ENCODE measurements at places on chromosomes 12 and 14.

DNA sequence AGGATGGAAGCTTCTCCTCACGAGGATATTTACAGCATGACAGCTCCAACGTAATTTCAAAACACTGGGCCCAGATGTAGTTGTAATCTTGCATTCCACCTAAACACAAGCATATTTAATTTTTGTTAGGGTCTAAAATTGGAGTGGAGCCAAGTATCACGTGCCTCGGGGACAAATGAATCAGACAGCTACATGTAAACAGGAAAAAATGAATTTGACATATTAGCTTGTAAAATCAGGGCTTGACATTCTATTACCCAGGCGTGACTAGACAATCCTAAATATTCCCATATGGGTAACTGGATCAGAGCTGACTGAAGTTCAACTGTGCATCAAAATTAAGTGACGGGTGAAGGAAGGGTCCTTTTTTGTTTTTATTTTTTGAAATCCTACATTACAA lies 59.0 kb downstream of the MDM2 start:
- no peak for DNase-seq

DNA sequence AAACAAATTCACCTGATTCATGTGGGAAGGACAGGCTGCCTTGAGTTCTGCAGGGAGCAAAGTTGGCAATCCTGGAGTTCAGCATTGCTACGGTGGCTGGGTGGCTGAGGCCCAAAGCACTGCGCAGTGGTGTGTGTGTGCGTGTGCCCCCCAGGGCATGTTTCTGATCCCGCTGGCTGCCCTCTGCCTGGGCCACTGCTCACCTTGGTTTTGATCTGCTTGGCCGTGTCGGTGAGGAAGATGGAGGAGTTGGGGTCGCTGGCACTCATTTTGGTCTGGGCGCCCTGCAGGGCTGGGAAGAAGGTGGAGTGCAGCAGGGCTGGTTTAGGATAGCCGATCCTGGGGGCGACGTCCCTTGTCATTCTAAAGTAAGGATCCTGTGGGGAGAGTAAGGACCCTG lies 19.1 kb downstream of the SLC25A47 start:
- no peak for DNase-seq

DNA sequence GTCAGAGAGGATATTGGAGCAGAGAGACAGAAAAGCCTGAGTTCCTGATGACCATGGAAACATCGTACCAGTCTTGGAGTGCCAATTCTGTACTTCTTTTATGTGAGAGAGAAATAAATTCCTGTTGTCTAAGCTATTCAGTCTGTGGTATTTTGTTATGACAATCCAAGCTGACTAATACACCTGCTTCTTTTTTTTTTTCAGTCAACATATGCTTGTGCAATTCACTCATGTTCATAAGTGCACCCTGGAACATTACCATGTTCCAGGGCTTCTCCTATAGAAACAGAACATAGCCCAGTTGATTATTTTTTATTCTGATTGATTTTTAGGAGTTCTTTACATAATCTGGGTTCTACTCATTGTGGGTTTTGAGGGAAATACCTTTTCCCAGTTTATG lies 1.7 kb upstream of the CHPT1 start:
- DNase-seq = no peak

DNA sequence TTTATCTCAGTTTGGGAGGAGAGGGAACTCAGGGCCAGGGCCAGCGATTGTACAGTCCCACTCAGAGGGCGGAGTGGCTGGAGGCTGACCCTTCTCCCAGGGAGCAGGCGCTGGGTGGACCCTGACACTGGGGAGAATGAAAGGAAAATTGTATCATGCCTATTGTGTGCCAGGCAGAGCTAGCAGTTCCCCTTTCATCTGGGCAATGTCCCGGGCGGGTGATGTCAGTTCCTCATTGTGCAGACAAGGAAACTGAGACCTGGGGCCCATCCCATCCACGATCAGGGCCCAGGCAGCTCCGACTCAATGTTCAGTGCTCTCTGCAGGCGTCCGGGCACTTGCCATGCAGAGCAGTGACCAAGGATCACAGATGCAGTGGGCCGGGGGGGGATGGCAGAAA lies 101.9 kb upstream of the RTL1 start:
- DNase-seq = no peak

DNA sequence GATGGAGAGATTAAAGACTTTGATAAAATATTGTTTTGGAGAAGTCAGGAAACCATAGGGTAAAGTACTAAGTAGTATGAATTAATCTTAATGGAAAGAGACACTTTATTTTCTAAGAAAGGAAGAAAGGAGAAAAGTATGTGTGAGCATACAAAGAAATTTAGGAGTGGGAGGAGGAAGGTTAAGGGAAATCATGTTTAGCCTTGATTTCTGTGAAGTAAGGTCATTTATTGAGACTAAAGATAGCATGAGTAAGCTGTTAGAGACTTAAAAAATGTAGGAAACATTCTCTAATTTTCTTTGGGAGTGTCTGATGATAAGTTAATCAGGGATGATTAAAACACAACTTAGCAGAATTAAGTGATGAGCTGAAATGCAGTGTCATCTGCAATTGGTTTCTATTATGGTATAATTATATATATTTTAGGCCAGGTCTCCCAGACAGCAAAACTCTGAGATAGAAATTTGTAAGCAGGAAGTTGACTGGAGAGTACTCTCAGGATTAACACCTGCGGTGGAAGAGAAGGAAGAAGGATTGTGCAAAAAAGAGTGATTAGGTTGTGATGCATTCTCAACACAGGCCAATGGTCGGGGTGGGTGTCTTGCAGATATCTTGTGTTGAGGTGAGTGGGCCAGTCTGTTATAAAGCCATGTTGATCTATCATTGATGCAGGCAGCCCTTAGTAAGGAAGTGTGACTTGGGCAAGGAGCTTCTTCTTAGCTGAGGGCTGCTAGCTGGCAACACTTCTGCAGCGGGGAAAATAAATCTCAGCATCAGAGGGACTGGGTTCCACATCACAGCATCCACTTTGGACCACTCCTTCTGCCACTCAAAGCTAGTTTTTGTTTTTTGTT lies 256.2 kb downstream of the AEBP2 start:
- no peak for DNase-seq

GRCh38 chr14:61875483-61875882 lies 113.3 kb downstream of the SNAPC1 start:
- no peak for DNase-seq

DNA sequence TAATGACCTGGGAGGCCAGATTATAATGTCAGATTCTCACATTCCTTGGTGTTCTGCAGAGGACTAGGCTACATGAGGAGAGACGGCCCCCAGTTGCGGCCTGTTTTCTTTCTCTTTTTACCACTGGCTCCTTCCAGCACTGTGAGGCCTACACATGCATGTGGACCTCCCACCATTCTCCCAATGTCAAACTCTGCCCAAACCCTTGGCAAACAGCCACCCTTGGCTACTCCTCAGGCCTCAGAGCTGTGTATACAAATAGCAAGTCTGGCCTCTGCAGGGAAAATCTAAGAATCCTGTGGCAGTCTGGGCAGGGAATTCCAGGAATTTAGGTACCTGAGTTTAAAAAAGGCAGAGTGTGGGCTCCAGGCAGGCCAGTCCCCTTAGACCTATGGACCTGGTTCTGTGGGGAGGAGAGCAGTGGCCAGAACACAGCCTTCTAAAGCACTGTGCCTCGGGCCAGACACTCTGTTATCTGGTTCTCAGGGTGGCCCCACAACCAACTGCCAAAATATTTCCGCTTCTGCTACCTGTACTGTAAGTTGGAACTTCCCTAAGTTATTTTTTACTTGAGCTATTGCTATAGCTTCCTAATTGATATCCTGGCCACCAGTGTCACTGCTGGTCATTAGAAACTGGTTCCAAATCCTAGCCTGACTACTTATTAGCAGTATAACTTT lies 19.9 kb upstream of the NEDD1 start:
- no peak for DNase-seq

DNA sequence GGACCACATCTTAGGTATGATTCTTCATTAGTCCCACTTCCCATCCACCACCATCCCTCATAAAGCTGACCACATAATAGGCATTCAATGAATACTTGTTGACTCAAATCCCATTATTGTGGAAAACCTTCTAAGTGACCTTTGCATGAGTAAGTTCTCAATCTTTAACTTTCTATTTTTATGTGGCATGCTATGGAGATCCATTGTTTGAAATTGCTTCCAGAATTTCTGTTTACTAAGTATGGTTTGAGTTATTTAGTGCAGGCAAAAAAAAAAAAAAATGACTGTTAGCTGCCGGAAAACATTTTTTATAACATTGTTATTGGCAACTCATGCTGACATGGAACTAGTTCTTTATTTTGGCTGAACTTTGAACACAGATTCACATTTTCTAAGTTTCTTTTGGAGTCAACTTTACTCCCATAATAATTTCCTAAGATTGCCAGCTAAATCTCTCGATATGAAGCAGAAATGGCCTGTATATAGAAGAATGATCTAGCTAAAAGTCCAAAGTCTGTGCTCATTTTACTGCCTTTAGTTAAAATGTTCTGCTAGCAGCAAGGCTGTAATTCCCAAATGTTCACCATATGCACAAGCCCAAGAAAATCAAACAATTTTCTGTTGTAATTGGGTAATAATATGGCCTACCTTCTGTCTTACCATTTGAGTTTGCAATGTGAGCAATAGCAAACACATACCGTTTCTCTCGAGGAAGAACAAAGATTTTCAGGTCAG lies 77.9 kb downstream of the PTGER2 start:
- no peak for DNase-seq

- DNase-seq = no peak
These were observed 13.7 kb upstream of the CHD4 start for GRCh38 chr12:6620885-6621274.

DNA sequence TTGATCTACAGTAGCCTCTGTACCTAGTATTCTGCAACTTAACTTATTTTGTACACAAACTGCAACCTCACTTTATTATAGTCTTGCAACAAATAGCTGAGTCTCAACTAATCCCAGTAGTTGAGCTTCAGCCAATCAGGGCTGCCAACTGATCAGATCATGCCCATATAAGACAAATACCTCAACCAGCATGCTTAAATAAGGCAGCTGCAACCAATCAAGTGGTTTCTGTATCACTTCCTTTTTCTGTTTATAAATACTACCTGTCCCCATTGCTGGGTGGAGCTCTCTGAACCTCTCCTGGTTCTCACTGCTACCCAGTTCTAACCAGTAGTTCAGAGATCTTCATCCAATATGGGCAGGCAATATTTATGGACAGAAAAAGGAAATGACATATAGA lies 248.5 kb upstream of the FBXO33 start:
- DNase-seq = no peak

- no peak for DNase-seq
These were observed 8.3 kb downstream of the RNASE6 start for GRCh38 chr14:20789230-20789813.

DNA sequence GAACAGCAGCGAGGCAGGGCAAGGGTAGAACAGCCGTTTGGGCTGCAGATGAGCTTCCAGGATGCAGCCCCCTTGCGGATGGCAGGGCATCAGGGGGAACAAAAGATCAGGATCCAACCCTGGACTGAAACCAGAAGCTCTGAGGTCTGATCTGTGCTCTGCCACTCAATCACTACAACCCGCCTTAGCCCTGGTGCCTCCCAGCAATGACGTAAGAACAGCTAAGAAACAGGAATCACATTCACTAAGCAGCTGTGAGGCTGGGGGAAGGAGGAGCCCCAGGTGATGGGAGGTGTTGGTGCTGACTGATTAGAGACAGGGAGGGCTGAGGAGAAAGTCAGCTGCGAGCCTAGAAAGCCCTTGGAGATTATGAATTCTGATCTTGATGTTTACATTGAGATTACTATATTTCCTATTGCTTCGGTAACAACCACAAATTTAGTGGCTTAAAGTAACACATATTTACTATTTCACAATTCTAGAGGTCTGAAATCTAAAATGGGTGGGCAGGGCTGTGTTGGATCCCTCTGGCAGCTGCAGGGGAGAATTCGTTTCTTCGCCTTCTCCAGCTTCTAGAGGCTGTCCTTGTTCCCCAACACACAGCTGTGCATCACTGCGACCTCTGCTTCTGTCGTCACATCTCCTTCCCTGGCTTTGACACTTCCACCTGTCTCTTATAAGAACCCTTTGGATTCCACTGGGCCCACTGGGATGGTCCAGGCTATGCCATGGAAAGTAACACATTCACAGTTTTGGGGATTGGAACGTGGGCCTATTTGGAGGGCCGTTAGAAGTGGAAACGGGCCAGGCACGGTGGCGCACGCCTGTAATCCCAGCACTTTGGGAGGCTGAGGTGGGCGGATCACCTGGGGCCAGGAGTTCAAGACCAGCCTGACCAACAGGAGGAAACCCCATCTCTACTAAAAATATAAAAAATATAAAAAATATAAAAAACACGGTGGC lies 6.1 kb upstream of the CD9 start:
- DNase-seq = no peak

GRCh38 chr14:88985654-88986053 lies 161.2 kb downstream of the TTC8 start:
- DNase-seq = no peak

DNA sequence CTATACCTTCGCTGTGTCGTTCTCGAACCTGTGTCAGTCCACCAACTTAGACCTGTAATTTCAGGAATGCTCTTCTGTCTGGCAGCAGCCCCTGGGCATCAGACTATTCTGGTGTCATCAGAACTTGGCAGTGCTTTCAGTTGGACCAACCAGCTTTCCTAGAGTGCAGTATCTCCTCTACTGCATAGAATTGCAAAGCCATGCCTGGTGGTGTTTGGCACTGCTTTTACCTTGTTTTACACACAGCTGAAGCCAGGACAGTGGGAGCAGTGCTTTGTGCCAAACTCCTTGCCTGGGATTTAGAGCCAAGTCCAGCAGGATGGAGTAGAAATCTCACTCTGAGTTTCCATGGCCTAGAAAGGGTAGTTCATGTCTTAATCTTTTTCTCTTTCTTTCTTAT lies 1.5 kb downstream of the FLVCR2 start:
- DNase-seq = no peak

GRCh38 chr12:132787877-132788276 lies 26.2 kb upstream of the ANKLE2 start:
- DNase-seq = no peak

Data from activated CD4-positive, alpha-beta T cell treated with anti-CD3 and anti-CD28 coated beads, Interleukin-2, amount 50 U/mL, for 24 hours (primary cell).